ENCODE measurements at places on chromosomes 7 and 10. TPM values are rescaled to one million over a fixed set of nuclear protein-coding genes. Genes with fewer than 3 reads are reported as not detected.

DNA sequence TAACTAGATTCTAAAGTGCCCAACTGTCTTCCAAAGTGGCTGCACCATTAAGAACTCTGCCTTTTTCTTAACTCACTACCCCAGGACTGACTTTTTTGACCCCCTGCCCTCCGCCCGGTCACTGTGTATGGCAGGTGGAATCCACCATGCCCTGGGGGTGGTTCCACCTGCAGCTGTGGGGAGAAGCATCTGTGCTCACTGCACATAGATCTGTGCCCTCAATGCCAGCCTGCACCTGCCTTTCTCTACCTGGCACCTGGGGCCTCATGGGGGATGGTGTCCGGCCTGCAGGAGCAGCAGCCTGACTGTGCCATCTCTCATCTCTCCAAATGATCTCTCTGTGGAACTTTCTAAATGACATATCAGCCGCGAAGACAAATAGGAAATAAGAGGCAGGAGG lies 353.5 kb downstream of the PAXIP1 start:
- DNase-seq, result no peak

- DNase-seq, result no peak
Observed at GRCh38 chr7:2483494-2483893, 7.3 kb upstream of the GRIFIN start.

GRCh38 chr7:28350662-28351061 lies 61.7 kb upstream of the CREB5 start:
- no peak for DNase-seq

GRCh38 chr7:102874166-102874829 lies 38.5 kb upstream of the LRRC17 start:
- DNase-seq, result peak; percentile 100

DNA sequence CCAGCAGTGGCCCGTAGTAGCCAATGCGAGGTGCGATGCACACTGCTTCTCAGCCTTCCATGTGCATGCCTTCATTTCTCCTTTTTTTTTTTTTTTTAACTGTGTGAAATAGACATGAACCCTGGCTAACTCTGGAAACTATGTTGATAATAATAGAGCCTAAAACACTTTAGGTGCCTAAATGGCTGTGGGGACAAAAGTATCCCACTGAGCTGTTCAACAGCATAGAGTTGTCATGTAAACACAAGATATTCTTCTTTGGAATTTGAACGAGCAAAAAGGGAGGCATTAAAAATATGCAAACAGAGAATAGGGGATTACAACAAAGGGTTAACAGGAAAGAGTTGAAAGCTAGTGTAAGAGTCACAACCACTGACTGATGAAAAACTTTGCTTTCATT lies 162.1 kb upstream of the NOBOX start:
- no peak for DNase-seq

GRCh38 chr10:42975005-42975493 lies 101.8 kb upstream of the RET start:
- no peak for DNase-seq

DNA sequence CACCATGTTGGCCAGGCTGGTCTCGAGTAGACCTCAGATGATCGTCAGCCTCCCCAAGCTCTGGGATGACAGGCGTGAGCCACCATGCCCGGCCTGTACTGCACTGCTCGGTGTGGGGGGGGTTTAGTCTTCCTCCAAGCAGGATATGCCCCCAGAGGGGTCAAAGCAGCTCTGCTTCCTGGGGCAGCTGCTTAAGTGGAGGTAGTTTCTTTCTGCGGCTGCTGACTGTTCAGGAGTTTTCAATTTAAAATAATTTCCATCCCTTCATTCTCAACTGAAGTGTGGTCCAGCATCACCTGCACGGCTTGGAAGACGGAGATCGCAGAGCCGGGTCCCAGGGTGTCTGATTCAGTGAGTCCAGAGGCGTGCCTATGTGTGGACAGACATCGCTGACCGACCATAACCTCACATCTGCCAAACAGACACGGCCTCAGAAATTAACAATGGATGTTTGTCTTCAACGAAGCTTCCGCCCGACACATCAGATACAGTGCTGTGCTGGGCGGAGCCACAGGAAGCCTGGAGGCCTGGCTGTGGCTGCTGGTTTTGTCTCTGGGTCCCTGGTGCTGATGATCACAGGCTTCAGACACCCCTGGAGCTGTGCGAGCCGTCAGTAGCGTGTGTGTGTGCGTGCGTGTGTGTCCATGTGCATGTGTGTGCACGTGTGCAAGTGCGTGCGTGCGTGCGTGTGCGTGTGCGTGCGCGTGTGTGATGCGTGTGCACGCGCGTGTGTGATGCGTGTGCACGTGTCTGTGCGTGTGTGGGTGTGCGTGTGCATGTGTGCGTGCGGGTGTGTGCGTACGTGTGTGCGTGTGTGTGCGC lies 226.5 kb upstream of the PITRM1 start:
- no peak for DNase-seq

DNA sequence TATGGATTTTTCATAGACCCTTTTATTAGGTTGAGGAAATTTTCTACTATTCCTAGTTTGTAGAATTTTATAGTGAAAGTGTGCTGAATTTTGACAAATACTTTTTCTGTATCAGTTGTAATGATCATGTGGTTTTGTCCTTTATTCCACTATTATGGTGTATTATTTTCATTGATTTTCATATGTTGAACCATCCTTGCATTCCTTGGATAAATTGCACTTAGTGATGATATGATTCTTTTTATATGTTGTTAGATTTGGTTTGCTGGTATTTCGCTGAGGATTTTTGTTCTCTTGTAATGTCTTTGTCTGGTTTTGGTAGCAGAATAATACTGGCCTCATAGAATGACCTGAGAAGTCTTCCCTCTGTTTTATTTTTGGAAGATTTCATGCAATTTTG lies 140.6 kb upstream of the CDK6 start:
- no peak for DNase-seq

- DNase-seq, result peak; percentile 98
Observed at GRCh38 chr7:23470330-23471105, at the start of gene IGF2BP3. TSS of gene IGF2BP3 (minus strand) at chr7:23470491. CDS start at chr7:23470110, 381 bp downstream.

DNA sequence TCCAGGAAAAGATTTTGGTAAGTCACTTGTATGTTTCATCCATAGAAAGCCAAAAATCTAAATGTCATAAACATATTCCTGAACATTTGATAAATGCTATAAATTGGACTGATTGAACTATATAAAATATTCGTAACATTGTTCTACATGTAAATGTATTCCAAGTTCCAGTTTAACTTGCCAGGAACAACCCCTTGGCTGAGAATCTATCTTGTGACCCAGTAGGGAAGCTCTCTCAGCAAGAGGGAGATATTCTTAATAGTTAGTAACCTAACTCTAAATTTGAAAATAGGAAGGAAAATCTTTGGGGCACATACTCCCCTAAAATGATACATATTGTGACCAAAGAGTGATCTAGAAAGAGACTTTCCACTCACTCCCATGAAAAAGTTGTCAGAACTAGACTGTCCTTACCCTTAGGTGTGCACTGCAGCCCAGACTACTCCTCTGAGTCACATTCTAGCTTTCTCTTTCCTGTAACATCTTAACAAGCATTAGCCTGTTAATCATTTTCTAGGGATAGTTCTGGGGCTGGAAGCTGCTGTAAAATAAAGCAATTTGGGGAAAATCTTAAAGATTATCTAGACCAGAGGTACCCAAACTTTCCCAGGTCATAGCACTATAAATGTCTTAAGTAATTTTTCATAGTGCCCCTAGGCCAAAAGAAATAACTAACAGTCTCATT lies 73.7 kb upstream of the SKAP2 start:
- DNase-seq, result no peak

GRCh38 chr10:123965973-123966895 lies 74.6 kb upstream of the CPXM2 start:
- no peak for DNase-seq

- DNase-seq, result no peak
Observed at GRCh38 chr10:110179220-110179619, 28.2 kb upstream of the MXI1 start.

DNA sequence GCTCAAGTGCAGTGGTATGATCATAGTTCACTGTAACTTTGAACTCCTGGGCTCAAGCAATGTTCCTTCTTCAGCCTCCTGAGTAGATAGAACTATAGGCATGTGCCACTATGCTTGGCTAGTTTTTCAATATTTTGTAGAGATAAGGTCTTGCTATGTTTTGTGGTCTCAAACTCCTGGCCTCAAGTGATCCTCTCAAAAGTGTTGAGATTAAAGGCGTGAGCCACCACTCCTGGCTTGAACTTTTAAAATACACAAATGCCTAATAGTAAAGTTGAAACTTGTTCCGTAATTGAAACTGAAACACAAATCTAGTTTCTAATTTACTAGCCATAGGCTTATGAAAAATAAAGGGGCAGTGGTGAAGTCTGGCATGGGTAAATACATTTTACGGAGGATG lies 65.7 kb downstream of the AP3M1 start:
- DNase-seq, result no peak

The ORAI2 gene
- total RNA-seq, result 69.7 TPM

DNA sequence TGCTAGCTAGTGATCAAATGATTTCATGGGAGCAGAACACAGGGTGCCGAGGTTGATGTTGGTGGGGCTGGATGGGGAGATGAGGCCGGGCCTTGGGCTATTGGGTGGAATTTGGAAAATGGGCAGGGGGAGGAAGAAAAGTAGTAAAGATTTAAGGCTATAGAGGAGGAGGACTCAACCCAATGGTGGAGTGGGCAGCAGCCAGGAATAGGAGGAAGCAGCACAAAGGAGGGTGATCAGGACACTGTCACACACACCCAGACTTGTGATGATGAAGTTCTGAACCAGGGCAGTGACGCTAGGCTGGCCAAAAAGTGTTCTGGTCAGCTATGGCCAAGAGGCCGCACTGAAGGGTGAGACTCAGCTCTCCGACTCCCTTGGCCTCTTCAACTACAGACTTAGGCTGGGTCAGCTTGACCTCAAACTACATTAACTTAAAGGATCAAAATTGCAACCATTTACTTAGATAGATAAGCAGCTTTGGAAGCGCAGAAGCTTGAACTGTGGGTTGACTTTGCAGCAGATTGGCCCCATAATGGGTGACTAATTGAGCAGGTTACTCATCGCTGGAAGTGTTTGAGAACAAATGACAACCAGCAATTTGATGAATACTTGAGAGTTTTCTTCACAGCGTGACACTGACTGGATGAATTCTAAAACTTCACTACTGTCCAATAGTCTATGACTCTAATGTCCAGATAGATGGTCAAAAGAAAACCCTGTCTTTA lies 29.4 kb upstream of the GPR26 start:
- no peak for DNase-seq

DNA sequence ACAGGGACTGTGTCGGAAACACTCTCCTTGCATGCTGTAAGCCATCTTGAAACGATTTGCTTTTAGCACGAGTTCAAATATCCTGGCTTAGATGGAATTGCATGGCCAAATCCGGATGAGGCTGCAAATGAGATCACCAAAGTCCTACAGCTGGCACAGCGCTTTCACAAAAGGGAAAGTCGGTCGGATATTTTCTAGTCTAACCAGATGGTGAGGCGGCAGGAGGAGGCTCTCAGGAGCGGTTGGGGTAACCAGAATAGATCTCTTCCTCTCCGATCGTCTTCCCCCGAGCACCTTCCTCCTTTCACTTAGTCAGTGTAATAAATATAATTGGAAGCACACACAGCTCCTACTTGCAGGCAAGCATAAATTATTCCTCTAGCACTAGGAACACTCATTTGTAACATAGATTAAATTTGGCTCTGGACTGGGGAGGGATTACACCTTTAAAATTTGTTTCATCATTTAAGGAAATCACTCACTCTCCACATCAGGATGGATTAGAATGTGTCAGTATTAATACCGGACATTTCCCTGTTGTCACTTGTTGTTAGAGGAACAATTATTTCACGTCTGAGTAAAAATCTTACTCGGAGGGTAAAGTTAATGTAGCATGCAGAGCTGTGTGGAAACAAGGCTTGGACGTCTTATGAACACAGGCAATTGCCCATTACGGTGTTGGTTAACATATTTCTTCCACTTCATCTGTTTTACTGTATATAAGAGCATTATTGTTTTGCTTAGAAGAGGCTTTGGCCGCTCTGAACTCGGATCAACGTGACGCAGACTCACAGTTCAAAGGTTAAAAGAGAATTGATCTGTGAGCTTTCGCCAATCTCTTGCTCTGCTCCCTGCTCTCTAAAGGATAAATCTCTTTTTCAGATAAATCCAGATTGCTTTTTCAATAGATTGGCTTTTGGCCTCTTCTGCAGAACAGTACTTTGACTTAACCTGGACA lies 857.9 kb downstream of the TYW1 start:
- DNase-seq, result no peak

- DNase-seq, result no peak
Observed at GRCh38 chr10:121617176-121617575, 18.9 kb upstream of the FGFR2 start.

The ELMO1 gene
- not detected for total RNA-seq

The NME8 gene
- not detected for total RNA-seq

DNA sequence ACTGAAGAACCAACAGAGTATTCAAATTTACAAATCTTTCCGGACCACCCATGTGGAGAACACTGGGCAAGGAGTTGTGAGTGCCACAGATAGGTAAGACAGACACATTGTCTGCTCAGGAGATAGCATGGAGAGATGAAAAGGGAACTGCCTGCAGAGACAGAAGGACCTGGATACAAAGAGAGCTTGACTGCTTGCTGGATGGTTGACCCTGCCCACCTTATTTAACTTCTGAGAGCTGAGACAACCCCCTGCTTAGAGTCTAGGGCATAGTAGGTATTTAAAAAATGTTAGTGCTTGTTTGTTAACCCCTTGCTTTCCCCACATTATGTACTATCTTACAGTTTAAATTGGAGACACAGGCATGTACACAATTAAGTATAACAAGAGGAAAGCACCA lies 314.1 kb downstream of the THSD7A start:
- DNase-seq, result no peak

The MUC12 gene
- 2.8 TPM for total RNA-seq

DNA sequence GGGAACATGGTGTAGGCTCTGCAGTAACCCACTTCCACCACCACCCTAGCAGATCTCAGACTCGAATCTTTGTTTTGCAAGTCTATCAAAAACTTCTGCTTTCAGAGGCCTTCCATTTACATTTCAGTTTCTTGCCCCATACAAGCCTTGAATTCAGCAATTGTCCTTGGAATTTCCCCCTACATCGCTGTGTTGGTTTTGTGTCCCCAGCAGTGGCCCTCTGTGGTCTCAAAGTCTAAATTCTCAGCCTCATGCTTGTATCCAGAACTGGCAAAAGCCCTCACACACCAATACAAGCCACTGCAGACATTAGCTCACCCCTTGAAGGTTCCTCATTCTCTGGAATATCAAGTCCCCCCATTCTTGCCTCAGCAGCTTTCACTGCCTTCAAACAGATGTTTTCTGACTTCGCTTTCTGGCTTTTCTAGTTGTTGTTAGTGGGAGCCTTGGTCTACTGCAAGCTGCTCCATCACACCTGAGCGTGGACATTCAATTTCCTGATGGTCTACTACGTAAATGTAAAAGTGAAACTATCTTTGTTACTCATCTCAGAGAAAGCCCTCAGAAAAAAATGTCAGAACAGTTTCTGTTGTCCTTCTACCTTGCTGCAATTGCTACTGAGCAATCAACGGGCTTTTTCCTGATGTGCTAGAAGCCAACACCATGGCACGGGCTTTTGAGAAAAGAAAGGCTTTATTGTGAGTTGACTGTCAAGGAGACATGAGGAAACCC lies 1.8 kb upstream of the NUB1 start:
- no peak for DNase-seq

- no peak for DNase-seq
Observed at GRCh38 chr10:73647875-73648651, 6.8 kb upstream of the MYOZ1 start.

The CPA2 gene
- not detected for total RNA-seq

The DPP6 gene
- not detected for total RNA-seq

The SEMA4G gene
- total RNA-seq, result 0.64 TPM

- DNase-seq, result no peak
Observed at GRCh38 chr7:50308203-50308531, 3.7 kb downstream of the IKZF1 start.

All from LHCN-M2 (cell line).